ENCODE measurements at places on chromosomes 6 and 20. TPM values are rescaled to one million over a fixed set of nuclear protein-coding genes. Genes with fewer than 3 reads are reported as not detected.

GRCh38 chr6:159844737-159845645 lies 44.9 kb downstream of the PNLDC1 start:
- no peak for DNase-seq

- no peak for DNase-seq
These were observed 9.2 kb downstream of the TP53INP2 start for GRCh38 chr20:34713194-34713943.

DNA sequence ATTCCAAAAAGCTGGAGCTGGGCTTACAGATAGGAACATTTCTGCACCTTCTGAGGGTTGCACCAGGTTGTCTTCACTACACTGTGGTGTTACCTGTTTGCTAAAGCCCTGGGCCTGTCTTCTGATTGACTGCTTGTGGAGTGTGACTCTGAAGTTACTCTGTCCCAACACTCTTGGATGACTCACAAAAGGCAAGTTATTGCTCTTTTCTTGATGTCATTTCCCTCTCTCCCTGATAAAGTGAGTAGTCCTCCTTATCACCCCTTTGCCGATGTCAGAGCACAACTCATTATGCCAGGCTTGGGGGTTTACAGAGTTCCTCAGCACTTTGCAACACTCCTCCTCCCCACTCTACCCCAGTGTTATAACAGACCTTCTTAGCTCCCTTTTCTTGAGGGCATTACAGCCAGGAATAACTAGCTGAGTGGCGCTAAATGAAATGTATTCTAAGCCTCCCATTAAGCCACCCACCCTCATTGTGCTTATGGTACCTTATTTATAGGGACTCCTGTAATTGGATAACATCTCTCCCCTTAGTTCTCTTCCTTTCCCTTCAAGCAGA lies 36.1 kb upstream of the NKX2-4 start:
- no peak for DNase-seq

- DNase-seq, result no peak
These were observed 1189.4 kb upstream of the EYS start for GRCh38 chr6:66896415-66896814.

DNA sequence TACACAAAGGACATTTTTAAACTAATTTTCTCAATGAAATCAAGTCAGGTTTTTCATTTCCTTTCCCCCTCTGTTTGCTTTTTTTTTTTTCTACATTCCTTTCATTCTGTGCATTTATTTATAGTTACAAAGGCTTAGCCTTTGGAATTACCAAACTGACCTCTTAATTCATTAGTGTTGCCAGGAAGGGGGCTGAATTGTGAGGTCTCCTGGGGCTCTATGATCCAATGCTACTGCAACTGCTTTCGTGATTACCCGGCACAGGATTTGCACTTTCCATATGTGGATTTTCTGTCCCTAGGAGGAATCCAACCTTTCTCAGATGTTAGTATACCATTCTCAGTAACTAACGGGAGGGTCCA lies 35.3 kb downstream of the NEDD9 start:
- DNase-seq, result no peak

GRCh38 chr6:818196-818595 lies 125.3 kb upstream of the EXOC2 start:
- no peak for DNase-seq

DNA sequence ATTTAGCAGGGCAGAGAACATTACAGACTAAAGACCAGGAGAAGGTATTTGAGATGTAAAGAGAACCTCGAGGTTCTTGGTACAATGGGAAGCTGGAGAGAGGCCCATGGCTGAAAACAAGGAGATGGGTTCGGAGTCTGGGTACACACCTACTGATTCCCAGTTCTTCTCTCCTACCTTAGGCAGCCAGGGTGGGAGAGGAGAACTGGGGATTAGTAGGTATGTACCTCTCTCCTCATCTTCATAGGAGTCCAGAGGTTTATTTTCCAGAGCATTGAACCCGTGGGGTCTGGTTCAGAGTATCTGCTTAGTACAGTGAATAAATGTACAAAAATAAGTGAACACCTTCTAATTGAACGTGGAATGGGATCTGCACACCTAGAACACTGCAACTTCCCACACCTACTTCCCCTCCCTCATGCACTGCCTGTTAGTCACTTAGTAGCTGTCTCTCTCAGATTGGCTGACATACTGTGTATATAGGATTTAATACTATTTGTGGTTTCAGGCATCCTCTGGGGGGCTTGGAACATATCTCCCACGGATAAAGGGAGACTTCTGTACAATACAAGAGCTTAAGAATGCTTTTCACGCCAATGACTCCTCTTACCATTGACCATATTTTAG lies 23.5 kb upstream of the NUP153 start:
- no peak for DNase-seq

DNA sequence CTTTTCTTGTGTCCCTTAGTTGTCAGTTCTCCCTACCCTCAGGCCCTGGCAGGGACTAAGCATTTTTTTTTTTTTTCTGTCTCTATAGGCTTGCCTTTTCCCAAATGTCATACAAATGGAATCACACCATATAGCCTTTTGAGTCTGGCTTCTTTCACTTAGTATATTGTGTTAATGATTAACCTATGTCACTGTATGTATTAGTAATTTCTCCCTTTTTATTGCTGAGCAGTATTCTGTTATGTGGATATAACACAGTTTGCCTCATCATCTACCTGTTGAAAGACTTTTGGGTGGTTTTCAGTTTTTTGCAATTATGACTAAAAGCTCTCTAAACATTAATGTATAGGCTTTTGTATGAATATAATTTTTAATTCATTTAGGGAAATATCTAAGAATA lies 16.0 kb upstream of the FBXO30 start:
- DNase-seq, result no peak

DNA sequence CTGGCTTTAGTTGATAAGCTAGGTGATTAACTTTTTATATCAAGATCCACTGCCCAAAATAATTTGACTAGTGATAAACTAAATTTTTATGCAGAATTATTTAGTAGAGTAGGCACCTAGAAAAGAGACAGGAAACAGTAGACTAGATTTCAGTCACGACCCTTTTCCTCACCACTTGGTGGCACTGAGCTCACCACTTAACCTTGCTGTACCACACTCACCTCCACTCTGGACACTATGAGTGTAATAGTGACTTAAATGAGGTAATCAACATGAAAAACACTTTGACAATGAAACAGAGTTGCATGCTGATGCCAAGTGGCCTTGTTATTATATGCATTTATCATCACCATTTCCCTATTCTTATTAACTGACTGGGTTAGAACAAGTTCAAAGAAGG lies 730.4 kb downstream of the KIF16B start:
- DNase-seq, result no peak

The PACRG gene
- 0.44 TPM for total RNA-seq

Data from WTC11 (cell line).